ENCODE measurements at places on chromosomes 3 and 15.

DNA sequence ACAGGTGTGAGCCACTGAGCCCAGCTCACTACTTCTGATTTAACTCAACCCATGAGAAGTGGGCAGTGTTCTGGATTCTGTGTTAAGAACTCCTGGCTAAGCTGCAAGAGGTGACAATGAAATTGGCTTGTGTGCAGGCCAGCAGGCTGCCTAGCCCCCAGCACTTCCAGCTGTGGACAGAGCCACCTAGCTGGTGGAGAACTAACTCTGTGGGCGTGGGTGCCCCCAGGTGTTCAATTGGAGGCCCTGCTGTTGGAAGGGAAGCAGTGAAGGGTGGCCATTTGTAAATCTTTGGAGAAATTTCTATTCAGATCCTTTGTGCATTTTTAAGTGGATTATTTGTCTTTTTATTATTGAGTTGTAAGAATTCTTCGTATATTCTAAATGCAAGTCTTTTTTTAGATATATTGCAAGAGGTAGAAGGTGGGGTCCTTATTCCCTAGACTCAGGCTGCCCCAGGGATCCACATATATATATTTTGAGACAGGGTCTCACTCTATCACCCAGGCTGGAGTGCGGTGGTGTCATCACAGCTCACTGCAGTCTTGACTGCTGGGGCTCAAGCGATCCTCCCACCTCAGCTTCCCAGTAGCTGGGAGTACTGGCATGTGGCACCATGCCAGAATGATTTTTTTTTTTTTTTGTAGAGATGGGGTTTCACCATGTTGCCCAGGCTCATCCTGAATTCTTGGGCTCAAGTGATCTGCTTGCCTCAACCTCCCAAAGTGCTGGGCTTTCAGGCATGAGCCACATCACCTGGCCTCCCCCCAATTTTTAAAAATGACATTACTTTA, 7.2 kb upstream of the SCAMP5 start:
- DNase-seq, result peak; percentile 80

DNA sequence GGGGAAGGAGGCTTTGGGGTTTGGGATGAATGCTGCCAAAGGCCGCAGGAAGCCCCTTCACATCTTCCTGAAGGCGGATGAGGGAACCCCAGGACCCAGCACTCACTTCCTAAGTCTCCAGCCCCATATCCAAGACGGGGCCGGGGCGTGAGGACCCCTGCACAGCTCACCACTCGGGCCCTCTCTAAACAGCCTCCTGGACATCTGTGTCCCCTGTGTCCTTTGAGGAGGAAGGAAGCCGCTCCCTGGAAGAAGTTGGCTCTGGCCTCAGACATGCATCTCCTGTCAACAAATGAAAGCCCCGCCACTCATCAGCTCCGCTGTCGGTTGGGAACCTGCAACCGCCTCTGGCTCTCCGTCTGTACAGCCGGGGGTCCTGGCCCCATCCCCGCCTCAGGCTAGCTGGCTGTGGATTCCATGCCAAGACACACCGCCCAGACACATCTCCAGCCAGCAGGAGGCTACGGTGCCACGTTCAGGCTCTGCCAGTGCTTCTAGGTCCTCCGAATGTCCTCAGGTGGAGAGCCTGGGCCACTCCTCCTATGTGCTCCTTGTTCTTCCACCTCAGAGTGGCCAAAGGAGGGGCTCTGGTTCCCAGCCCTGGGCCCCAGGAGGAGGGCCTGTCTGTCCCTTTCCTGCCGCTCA, 140.0 kb upstream of the MEF2A start:
- peak; percentile 41 for DNase-seq

DNA sequence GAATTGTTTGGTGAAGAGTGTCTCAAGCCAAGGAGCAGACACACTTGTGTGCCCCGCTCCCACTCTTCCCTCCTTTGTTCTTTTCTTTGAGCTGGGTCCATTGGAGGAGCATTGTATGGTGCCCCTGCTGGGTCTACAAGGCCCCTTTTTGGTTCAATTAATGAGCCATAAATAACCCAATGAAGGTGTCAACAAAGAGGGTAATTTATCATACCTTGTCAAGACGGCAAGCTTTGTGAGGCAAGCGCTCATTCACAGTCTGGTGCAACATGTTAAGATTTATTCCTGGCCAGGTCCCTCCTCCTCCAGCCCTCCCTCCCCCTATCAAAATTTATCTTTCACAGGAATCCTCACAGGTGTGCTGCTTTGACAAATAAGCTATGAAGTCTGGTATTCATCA, 300.1 kb downstream of the RORA start:
- DNase-seq, result no peak

DNA sequence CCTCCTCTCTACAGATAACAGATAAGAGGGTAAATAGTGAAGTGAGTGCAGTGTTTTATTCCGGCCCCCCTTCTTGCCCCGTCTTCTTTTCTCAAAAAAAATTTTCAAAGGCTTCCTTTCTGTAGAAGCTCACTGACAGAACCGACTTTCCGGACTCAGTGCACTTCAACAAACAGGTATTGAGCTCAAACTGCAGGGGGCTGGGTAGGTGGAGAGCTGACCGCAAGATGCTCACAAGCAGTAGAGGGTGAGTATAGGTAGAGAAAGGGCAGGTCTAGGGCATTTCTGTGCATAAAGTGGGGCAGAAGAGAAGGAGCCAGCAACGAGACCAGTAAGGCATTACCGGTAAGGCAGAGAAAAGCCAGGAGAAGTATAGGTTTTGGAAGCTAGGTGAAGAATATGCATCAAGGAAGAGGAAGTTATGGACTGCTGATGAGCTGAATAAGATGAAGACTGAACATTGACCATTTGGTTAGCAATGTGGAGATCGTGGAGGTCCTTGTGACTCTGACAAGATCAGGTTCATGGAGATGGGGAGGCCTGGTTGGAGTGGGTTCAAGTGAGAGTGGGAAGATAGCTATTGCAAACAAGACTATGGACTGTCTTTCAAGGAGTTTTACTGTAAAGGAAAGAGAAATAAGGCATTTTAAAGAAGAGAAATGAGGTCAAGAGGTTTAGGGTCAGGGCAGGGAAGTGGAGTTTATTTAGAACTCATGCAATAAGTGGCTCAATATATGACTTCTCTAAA, 97.4 kb downstream of the ST6GAL1 start:
- no peak for DNase-seq

DNA sequence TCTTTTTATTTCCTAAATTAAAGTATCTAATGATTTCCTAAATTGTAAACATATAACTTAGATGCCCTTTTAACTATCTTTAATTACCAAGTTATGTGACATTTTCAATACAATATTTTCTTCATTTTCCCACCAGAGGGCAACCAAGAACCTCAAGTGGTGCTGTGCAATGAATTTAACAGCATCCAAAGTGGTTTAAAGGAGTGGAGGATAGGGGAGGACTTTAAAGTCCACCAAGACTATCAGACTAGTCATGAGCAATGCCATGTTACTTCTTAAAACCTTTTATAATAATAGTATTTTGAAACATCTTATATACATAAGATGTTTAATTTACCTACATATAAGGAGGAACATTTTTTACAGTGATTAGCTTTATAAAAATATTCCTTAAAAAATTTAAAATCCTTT, 74.4 kb downstream of the DLG1 start:
- DNase-seq, result peak; percentile 24

GRCh38 chr3:126158016-126158911, 22.1 kb downstream of the ALDH1L1 start:
- DNase-seq, result no peak

- DNase-seq, result no peak
Observed at GRCh38 chr3:14862661-14863230, 44.0 kb downstream of the FGD5 start.

- DNase-seq, result no peak
Observed at GRCh38 chr3:32111560-32111959, 5.1 kb downstream of the GPD1L start.

All from Calu3 (cell line).